ENCODE measurements at places on chromosomes 1 and 21.

- no peak for DNase-seq
Measured at GRCh38 chr1:67647036-67647798, 37.8 kb upstream of the GADD45A start.

GRCh38 chr1:203188686-203189232 is 2.3 kb upstream of the CHI3L1 start:
- no peak for DNase-seq

- no peak for DNase-seq
Measured at GRCh38 chr1:180893614-180894013, 19.1 kb upstream of the KIAA1614 start.

- DNase-seq, result no peak
Measured at GRCh38 chr1:113849072-113849471, 22.4 kb downstream of the PTPN22 start.

DNA sequence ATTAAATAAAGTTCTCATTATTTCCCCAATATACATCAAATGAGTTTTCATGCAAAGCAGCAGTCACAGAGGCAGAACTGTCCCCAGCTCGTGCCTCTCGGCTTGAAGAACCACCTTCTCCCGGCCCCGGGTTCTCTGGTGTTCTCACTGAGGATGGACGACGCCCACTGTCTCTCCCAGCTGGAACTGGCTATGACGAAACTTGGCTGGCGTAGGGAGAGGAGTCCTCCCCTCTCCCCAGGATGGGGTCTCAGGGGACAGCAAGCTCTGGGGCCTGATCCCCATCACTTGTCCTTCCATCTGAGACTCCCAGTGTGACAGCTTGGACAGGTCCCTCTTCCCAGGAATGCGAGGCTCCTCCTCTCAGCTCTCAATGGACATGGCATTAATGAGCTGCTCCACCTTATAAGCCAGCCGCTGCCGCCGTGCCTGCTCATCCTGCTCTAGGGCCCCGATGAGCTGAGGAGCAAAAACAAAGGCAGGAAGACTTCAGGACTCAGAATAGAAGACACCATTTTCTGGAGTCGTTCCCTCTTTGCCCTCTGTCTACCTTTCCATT is 116.0 kb upstream of the CD34 start:
- no peak for DNase-seq

GRCh38 chr21:38654580-38654979 is 151.1 kb upstream of the ETS2 start:
- no peak for DNase-seq

GRCh38 chr1:169707912-169708604 is 3.4 kb downstream of the SELL start:
- DNase-seq, result no peak

DNA sequence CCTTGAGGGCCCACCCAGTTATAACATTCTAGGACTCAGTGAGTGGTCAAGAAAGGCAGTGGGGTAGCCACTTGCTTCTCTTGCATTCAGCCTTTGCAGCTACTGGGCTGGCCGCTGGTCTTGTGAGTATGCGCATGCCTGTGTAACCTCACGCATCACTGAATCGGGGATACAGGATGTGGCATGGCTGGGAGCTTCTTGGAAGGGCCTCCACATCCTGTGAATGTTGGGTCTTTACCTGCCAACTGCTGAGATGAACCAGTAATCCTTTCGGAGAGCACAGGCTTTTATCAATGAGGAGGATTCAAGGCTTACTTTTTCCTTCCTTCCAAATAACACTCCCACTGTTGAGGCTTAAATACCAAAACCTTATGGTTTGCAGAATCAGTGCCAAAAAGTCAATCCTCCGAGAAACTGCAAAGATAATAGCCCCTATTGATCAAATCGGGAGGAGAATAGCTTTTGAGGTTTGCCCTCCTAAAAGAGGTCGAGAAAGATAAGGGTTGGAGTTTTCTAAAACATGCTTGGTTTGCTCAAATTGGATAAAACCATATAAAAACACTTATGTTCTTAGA is 198.9 kb upstream of the UBE2U start:
- no peak for DNase-seq

GRCh38 chr1:36987276-36987675 is 47.0 kb downstream of the GRIK3 start:
- no peak for DNase-seq

DNA sequence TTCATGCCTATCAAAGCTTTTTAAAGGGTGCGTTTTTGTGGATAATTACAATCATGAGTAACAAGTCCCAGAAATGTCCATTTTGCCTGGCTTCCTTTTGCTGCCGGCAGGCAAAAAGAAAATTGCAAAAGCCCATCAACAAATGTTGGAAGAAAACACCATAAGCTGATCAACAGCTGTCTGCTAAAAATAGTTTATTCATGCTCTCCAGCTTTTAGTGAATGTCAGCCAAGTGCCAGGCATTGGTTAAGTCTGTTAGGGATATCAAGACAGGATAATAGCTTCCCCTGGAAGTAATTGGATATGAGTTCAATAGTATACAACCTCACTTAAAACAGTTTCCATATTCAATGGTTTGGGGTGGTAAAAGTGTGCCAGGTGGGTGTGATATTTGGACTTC is 13.6 kb upstream of the AGMAT start:
- no peak for DNase-seq

DNA sequence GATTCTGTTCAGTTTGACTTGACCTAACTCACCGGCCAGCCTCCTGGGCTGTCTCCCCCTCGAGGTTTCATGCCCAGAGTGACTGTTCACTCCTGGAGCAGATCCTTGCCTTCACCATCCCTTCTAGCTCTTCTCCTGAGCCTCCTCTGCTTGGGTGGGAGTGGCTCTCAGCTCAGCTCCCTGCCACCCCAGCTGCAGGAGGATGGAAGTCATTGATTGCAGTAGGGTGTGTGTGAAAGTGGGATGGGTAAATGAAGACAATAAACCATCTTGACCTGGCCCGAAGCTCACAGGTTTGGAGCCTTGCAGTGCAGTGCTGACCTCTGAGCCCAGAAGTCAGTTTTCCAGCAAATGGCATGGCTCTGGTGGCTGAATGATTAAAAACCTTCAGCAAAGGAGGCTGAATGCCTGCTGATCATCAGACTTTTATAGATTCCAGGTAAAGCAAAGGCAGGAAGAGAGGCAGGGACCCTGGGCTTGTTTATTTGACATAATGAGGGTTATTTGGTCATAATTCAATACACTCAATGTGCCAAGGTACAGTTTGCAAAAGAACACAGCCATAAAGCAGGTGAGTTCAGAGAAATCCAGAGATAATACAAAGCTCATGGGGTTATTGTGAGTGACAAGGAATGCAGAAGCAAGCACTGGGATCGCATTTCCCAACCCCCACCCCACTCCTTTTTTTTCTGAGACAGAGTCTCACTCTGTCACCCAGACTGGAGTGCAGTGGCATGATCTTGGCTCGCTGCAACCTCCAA is 17.5 kb upstream of the TFF3 start:
- no peak for DNase-seq

GRCh38 chr1:200488375-200489165 is 78.7 kb upstream of the ZNF281 start:
- peak; percentile 39 for DNase-seq

DNA sequence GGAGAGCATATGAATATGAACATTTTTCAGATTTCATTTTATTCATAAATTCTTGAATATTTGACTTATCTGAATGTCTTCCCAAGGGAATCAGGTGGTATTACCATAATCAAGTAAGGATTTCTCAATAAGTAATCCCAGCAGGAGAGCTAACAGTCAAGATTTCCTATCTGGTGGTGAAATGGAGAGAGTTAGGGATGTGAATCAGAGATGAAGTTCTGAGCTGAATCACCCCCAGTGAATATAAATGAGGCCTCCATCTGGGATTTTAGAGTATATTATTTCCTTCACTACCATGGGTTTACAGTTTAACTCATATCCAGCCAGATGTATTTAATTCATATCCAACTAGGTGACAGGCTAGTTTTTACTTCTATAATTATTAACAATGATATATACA is 61.5 kb upstream of the RGS2 start:
- DNase-seq, result no peak

DNA sequence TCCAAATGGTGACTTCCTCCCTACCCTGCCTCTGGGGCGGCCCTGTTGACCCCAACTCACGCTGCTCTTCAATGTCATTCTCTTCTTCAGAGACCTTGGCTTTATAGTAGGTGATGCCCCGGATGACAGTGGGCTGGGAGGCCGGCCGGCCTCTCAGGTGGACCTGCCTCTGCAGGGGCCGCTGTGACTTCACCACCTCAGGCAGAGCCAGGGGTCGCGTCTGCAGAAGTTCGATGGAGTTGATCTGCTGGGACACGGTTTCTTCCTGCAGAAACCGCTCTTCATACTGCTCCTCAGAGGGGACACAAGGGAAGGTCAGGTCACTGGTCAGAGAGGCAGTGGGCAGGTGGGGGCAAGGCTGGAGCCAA is 23.6 kb downstream of the OLFML2B start:
- no peak for DNase-seq

DNA sequence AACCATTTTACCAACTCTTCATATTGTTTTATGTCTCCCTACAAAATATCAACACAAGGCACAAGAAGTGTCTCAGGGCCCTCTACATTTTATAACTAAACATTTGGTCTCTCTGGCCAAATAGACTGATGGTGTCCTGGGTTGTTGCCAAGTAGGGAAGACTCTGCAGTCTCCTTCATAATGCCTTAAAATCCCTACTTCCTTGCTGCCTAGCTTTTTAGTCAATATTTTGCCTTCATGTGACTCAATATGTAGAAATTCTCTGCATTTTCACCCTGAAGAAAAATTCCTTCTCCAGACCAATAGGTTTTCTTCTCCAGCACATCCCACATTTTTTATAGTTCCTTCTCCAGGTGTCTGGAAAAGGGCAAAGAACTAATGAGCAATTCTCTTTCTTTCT is 72.6 kb upstream of the IPO9 start:
- no peak for DNase-seq

GRCh38 chr1:231420299-231420958 is 1.7 kb downstream of the EGLN1 start:
- DNase-seq, result no peak

DNA sequence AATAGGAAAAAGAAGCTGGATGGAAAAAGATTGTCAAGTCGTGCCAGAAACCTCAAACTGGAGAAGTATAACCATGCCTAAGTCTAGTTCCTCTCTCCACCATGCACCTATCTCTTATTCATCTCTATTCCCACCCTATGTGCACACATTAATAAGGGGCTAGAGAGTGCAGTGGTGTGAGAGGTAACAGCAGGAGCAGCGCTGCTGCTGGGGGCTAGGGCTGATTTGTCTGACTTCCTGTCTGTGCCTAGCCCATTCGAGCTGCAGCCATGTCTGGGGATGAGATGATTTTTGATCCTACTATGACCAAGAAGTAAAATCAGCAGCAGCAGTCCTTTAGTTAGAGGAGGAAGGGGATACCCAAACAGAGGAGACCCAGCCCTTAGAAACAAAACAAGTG is 43.0 kb downstream of the TRIM33 start:
- no peak for DNase-seq

- peak; percentile 17 for DNase-seq
Measured at GRCh38 chr1:26553942-26554682, 24.6 kb downstream of the RPS6KA1 start.

GRCh38 chr1:47927165-47927564 is 70.0 kb downstream of the TRABD2B start:
- DNase-seq, result no peak

DNA sequence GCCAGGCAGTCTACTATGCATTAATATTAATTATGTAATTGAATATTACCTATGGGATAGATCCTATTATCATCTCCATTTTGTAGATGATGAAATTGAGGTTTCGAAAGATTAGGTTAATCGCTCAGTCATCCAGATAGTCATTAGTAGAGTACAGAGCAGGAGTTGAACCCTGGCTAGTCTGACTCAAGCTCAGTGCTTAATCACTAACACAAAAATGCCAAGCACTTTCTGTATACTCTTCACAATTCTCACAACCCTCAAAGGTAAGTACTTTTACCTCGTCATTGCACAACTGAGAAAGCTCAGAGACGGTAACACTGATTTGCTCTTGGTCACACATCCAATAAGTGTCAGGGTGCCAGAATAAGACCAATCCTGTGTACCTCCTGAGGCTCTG is 280.2 kb upstream of the PLXNA2 start:
- no peak for DNase-seq

- no peak for DNase-seq
Measured at GRCh38 chr21:44701541-44701940, 4.6 kb downstream of the KRTAP10-12 start.

GRCh38 chr1:60281360-60281932 is 207.9 kb upstream of the C1orf87 start:
- DNase-seq, result no peak

DNA sequence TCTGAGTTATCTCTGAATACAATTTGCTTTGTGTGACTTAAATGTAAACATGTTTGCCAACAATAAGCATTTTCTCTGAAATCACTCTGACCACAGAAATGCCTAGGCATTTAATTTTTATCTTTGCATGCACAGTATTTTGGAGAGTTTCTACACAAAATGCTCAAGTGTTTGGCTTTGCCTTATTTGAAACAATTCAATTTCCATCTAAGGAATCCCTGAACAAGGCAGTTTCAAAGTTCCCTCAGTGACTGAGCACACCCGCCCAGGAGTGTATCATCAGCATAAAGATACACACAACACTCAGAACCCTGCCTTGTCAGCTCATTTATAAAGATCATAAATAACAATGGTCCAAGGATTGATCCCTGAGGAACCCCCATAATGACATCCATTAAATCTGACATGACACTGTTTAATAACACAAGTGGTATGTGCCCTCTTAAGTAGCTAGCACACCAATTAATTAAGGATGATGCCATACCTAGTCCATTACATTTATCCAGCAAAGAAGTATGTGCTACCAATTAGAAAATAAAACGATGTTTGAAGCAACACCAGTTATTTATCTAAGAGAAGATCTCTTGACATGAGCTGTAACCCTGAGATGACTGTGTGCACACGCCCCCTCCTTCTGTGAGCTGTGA is 585.8 kb downstream of the ADGRL2 start:
- no peak for DNase-seq

- no peak for DNase-seq
Measured at GRCh38 chr1:161052899-161053298, 7.1 kb upstream of the USF1 start.

- no peak for DNase-seq
Measured at GRCh38 chr1:33390542-33390941, 40.4 kb downstream of the PHC2 start.

GRCh38 chr1:20590306-20590777 is 1.4 kb downstream of the CDA start:
- no peak for DNase-seq

- no peak for DNase-seq
Measured at GRCh38 chr1:89876463-89876862, 55.6 kb downstream of the LRRC8D start.
